ENCODE measurements at places on chromosomes 13 and 19.

DNA sequence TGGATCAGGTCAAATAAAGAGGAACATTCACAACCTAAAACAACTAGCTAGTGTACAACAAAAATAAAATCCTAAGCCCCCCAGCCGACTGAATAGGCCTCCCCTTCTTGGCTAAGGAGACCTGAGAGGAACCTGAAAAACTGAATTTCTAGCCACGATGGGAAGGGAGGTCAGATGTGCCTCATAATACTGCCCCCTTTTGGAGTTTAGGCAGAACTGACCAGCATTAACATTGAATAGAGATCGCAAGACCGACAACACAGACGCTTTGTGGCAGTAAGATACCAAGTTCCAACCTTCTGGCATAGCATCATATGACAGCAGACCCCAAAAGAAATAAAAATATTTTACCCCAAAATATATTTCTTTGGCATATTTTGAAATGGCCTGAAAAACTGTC, 15.9 kb downstream of the CBY2 start:
- no peak for DNase-seq

- no peak for DNase-seq
Measured at GRCh38 chr19:45623984-45624383, 15.2 kb downstream of the EML2 start.

DNA sequence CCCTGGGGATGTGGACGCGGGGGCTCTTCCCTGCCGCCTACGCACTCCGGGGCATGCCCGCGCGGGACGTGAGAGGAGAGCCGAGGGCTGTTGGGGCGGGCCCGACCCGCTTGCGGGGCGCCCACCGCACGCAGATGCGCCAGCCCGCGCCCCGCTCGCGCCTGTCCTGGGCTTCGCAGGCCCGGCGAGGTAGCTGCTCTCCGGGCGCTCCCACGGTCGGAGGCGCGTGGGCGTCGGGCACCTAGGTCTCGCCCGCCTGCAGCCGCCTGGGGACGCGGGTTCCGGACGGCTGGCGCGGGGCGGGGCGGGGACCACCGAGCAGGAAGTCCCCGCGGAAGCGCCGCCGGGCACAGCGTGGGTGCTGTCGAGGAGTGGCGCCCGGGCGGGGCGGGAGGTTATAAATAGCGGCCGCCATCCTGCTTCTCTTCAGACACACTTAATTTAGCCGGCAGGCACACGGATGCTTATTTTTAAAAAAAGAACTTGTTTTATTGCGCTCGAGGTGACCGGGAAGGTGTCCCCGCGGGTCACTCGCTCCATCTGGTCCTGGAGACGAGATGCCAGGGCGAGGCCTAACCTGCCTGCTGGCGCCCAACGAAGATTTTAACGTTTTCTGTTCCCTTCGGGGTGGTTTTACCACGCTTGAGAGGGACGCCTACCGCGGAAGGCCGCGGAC, 561 bp upstream of the GJA3 start:
- DNase-seq, result no peak

DNA sequence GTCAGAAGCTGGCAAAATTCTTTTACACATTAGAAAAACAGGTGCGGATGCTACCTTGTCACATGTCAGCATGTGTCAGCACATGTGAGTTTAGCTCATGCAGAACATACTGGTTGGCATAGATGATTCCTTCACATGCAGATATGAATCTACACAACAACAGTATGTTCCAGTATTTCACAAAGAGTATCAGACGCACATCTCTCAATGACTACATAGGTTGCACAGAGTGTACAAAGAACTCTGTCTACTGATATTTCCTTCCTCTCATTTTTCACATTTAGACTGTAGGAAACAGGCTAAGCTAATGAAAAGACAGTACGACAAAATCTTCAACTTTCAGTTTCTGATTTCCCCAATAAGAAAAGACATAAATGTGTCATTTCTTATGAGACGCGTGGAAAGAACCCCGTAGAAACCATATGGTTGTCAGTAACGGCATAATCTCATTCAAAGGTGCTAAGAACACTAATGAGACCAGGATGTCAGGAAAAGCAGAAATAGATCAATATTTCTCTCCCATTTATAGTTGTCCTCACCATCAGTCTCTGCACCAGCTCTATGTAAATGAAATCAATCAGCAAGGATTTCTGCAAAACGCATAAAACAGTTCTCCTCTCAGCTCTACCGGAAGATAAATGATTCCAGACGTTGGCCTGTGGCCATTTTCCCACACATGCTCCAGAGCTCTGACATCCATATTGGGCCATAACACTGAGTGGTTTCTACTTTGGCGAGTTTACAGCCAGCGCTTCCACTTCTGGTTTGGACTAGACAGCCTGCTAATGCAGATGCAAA, 81.2 kb downstream of the STARD13 start:
- DNase-seq, result no peak

DNA sequence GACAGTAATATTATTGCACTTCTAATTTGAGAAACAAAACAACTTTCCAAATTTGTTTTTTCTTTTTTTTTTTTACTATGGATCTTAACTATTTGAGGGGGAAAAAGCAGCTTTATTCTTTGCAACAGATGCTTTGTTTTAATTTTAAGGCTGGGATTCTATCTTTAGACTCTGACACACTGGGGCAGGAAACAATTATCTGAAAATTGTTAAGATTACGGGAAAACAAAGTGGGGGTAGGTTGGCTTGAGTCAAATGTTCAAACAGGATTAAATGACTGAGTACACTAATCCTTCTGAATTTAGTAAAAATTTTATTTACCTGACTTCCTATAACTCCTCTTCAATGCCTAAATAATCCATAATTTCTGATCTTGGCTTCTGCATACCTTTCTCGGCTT, 543.2 kb downstream of the SLITRK6 start:
- DNase-seq, result no peak

GRCh38 chr13:50844084-50844875, 788 bp upstream of the DLEU7 start:
- no peak for DNase-seq

DNA sequence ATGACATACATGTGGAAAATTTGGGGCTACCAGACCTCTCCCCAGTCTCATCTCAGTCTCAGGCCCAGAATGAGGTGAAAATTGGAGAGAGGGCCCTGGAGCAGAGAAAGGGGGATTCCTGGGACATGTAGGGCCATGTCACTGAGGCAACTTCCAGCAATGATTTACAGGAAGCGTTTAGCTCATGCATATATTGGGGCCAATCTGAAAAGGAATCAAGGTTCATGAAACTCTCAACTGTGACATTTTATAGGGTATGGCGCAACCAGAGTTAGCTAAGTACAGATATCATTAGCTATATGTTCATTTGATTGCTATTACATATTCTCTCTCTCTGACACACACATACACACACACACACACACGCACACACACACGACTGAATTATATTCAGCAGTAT, 86.3 kb downstream of the RNASEH2B start:
- no peak for DNase-seq

DNA sequence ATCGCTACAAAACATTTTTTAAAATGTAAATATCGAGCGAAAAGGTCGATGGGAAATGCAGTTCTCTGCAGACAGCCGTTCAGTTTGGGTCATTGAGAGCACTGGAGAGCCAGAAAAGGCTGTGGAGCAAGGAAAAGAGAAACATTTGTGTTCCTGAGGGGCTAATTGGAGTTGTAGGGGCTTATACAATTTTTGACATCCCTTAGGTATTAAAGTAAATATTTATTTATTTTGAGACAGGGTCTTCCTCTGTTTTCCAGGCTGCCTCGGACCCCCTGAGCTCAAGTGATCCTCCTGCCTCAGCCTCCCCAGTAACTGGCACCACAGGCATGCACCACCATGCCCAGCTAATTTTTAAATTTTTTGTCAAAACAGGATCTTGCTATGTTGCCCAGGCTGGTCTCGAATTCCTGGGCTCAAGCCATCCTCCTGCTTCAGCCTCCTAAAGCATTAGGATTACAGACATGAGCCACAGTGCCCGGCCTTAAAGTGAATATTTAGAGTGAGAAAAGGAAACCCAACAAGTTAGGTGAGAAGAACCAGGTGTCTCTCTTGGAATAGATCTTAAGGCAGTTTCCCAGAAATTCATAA, 825 bp upstream of the YIF1B start:
- DNase-seq, result no peak

DNA sequence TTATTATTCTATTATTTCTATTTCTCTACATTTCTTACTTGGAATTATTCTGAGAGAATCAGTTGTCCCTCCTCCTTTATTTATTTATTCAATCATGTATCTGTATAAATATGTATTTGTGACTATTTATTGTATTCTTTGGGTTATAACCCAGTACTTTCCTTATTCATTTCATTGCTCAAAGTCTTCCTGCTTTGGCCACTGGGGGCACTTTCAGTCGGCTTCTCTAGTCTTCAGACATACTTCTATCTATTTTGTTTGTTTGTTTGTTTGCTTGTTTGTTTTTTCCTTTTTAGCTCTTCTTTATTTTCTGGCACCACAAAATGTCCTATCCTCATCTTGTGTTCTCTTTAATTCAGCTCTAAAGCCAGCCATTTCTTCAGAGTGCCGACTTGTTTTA, 260.4 kb downstream of the NALCN start:
- no peak for DNase-seq

DNA sequence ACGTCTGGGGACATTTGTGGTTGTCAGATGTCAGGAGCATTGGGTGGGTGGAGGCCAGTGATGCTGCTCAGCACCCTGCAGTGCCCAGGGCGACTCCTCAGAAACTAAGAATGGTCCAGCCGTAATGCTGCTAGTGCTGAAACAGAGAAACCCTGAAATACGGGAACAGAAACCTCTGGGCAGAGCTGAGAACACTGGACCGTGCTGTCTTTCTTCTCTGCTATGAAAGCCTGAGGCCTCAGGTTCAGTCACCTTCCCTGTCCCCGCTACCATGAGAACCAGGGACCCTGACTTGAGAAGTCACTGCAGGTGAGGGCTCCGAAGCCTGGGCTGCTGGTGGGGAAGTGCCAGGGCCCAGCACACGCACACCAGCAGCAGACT, 13.4 kb downstream of the CAPS start:
- no peak for DNase-seq

- DNase-seq, result no peak
Measured at GRCh38 chr19:45122832-45123231, 29.9 kb downstream of the PPP1R37 start.

GRCh38 chr13:98923641-98924397, 54.0 kb downstream of the DOCK9 start:
- DNase-seq, result no peak

GRCh38 chr13:67285611-67286010, 55.5 kb upstream of the PCDH9 start:
- DNase-seq, result no peak

DNA sequence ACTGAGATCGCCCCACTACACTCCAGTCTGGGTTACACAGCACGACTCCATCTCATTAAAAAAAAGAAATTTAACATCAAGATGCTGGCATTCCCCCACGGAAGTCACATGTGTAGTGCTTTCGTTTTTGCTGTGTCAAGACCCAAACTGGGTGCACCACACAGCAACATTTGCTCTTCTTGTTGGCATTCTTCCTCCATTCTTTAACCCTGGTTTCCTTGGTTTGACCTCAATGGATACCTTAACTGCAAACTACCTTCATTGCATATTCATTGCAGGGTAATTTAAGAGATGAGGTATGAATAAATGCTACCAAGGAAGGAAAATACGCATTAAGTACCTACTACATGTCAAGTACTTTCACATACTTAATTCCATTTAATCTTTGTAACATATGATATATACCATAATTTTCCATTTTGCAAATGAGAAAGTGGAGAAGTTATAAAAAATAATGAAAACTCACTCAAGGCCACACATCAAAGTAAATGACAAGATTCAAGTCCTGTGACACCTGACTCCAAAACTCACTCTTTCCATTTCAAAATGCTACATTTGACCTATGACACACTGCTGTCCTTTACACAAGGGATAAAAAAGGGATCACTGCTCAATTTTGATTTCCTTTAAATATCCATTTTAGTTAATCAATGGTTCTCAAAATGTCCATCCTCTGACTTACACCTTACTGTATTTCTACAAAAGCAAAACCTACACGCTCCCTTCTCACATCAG, 59.2 kb downstream of the STK24 start:
- no peak for DNase-seq

- no peak for DNase-seq
Measured at GRCh38 chr19:2517881-2518601, 42.1 kb downstream of the GADD45B start.

- no peak for DNase-seq
Measured at GRCh38 chr13:70253411-70253810, 145.2 kb upstream of the KLHL1 start.

DNA sequence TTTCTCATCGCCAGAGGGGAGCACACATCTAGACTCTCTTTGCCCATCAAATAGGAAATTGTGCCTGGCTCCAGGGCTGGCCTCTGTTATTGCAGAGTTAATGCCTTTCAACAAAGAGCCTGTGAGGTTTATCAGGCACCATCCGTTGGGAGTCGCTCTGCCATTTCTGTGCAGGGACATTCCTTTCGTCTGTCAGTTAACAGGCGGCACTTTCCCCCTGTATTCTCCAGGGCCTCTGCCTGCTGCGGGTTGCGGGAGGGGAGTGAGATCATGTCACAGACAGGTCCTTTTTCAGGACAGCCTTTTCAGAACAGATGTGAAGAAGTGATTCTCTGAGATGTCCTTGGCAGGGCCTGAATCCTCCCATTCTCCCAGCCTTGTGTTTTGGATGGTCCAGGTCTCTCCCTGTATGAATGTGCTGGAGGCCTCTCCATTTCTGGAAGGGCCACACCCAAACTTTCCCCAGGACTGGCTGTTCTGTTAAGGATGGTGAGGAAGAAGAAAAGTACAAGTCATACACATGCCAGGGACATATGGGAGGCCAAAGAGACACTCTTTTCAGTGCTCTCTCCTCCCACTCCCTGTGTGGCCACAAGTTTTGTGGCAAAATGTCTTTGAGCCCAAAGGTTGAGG, 14.9 kb downstream of the SERP2 start:
- no peak for DNase-seq

DNA sequence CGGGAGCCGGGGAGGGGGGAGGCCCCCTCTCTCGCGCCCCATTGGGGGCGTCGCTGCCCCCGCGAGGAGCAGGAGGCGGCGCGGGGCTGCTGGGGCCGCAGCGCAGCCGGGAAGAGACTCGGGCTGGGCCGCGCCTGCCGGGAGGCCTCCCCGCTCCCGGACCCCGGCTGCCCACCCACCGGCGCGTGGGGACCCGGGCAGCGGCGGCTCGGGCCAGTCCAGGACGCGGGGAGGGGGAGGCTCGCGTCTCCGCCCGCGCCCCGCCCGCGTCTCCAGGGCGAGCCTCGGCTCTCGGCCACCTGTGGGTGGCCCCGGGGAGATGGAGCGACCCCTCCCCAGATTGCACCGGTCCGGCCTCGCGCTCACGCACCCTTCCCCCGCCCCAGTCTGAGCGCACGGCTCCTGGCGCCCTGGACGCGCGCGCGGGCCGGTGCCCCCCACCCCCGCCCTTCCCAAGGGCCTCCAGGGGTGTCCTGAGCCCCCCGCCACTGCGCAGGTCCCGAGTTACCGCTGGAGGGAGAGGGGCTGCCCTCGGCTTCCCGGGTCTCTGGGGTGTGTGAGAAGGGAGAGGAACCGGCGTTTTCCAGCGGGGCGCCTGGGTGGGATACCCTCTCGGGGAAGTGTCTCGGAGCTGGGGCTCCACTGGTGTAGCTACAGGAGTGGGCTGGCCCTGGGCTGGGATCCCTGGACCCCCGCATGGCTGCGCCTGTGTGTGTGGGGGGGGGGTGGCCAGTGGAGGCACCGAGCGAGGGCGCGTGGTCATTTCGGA, 645 bp downstream of the PALM start:
- DNase-seq, result no peak

All from stimulated activated CD4-positive, alpha-beta T cell treated with anti-CD3 and anti-CD28 coated beads, Interleukin-12 subunit alpha, Interleukin-12 subunit beta, amount 100 ng/mL, for 24 hours (primary cell).